T-helper 2 cell treated with Interferon-gamma antibody and Interleukin-4, amounts not matched to agents 5 μg/mL and 100 μg/mL, for 36 hours (primary cell): ENCODE measurements at places on chromosomes 2 and 18.

- no peak for DNase-seq
Observed at GRCh38 chr2:64092502-64092901, 51.7 kb downstream of the PELI1 start.

GRCh38 chr2:128206245-128206644, 112.4 kb downstream of the HS6ST1 start:
- DNase-seq: no peak

DNA sequence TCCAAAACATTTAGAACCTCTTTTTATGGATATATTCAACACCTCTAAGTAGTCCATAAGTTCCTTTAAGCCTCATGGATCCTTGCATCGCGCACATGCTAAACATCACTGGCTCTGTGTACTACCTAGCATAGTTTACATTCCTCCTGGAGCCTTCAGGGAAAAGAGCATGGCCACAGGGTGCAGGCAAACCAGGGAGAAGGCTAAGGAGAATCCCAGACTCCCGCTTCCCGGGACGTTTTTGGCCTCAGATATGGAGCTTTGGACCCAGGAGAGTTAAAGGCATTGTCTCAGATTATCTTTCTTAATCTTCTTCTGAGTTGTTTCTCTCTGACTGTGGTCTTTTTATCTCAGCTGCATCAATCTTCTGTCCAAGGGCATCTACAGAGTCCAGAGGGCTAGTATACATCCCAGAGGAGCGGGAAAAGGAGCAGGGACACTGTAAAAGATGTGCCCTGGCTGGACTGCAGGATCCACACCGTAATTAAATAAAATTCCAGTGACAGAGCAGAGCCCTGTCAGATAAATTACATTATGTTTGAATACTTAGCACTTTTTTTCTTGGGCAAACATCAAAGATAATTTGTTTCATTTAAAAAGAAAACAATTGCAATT, 36.9 kb downstream of the RIT2 start:
- DNase-seq: no peak

GRCh38 chr2:8656160-8656641, 25.7 kb upstream of the ID2 start:
- no peak for DNase-seq

DNA sequence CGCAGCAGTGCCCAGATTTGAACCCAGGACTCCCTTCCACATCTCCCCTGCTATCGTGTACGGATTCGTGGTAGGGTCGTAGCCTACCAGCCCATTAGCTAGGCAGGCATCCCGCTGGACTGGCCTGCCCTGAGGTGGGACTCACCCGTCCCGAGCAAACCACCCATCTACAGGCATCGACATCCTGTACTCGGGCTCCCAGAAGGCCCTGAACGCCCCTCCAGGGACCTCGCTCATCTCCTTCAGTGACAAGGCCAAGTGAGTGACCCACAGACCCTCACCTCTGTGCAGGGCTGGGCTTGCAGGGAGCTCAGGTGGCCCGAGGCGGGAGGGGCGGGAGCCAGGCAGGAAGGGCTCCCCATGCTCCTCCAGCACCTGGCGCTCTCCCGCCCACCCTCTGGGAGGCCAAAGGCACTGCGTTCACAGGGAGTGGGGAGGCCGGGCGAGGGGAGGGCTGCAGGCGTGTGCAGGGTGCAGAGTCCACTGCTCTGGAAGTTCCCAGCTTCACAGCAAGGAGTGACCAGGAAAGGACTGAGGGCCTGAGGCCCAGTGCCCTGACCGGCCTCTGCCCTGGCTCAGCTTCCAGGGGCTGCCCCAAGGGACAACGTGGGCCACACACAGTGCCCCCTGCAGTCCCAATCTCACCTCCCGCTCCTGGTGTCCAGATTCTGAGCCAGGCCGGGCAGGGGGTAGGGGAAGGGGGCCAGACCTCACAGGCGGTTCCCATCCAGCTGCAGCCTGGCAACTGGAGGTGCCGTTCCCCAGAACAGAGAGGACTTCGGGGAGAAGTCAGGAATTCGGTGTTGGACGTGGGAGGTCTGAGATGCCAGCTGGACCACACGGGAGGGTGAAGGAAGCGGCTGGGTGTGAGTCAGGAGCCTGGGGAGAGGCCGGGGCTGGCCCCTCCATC, 5.4 kb downstream of the AGXT start:
- DNase-seq: no peak

GRCh38 chr2:38489846-38490245, 112.8 kb upstream of the ATL2 start:
- no peak for DNase-seq

- no peak for DNase-seq
Observed at GRCh38 chr2:134347756-134348155, 93.9 kb downstream of the MGAT5 start.

DNA sequence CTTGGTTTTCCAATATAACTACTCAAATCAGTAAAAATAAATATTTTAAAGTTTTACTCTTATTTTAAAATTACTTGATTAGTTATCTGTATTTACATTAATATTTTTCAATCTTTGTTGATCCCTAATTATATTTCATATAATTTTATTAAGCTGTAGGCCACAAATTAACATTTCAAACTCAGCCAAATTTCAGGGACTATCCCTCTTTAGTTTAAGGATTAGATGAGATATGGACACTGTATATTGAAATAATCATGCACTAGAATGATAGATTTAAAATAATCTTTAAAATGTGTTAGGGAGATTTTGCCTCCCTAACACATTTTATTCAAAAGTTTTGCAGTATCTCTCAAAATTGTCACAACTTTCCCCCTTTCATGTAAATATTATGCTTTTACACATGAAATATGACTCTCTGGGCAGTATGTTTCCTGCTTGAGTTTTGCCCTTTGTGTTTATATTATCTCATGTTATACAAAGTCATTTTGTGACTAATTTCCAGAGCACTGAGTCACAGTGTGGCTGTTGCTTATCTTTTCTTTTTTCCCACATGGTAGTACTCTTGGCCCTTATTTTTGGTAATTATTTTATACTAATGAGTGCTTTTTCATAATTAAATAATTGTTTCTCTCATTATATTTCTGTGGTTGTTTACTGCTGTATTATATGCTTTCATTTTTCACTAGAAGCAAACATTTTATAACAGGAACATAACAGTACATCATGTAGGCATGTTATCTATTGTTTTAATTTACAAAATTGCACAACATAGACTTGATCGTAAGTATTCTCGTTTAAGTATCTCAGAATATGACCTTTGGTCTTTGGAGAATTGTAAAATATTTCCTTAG, 1.2 kb downstream of the TFPI start:
- no peak for DNase-seq

GRCh38 chr2:30655660-30656059, 151.6 kb downstream of the CAPN13 start:
- no peak for DNase-seq

DNA sequence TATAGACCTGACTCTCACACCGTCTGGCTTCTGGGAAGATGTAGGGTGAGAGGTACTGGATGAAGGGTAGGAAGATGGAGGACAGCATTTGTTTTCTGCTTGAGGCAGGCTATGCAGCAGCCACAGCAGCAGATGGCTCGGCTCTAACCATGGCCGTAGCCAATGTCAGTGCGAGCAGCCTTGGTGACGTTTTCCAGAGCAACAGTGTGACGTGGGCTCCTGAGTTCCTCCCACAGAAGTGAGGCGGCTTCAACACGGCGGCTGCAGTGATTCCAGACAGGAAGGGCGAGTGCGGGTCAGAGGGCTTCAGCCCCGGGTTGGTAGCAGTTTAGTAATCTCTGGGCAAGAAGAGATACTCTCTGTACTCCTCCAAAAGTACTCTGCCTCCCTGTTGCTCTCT, 133.0 kb upstream of the MYT1L start:
- no peak for DNase-seq

- no peak for DNase-seq
Observed at GRCh38 chr2:60719331-60719730, 36.7 kb upstream of the PAPOLG start.

GRCh38 chr2:201414099-201415023, 36.9 kb downstream of the TRAK2 start:
- DNase-seq: no peak

GRCh38 chr2:236298924-236299475, 34.8 kb upstream of the ASB18 start:
- DNase-seq: no peak

DNA sequence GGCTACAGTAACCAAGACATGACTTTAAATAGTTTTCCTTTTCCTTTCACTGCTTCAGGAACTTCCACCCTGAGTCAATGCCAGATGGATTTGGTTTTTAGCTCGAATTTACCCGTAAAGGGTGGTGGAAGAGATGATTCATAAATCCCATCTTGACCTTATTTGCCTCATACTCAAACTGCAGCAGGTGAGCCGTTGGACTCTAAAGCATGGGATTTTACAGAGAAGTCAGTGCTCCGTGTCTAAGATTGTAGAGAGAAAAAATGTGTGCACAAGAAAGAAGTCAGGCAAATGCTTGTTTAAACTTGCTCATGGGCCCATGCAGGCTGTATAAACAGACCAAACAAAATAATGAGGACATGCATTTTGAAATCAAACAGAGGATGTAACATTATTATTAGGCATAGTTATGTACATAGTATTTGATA, 369.7 kb upstream of the TRIB2 start:
- DNase-seq: no peak

DNA sequence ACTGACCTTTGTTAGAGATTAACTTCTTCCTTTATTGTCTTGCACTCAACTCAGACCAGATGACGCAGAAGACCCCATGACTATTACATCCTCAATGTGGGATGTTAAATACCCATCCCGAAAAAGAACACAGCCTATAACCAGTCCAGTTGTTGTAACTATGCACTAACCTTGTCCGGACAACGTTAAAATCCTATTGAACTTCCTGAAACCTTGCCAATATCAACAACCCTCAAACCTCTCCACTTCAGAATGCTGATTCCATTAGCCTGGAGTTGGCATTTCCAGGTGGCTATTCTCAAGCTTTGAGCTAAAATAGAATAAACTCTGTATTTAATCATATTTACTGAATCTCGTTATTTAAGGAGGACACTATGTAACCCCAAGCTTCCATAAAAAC, 13.6 kb downstream of the NMS start:
- no peak for DNase-seq

GRCh38 chr18:31876707-31877106, 66.2 kb downstream of the TRAPPC8 start:
- DNase-seq: no peak

GRCh38 chr2:139048017-139048416, 267.8 kb upstream of the NXPH2 start:
- DNase-seq: no peak

DNA sequence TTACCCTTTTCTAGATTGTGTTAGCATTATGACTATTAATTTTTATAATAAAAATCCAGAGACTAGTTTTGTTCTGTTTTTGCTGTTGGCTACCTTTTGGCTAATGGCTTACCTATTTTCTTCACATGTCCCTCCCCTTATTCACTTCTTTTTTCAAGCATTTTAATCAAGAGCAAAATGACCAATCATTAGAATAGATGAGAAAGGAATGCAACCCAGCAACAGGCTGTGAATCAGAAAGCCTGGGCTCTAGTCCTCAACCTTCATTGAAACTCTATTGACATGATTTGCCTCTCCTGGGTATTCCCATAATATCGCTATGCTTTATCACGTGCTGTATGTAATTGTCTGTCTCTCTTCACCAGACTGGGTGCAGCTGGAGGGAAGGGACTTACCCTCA, 370.1 kb downstream of the IRS1 start:
- no peak for DNase-seq

DNA sequence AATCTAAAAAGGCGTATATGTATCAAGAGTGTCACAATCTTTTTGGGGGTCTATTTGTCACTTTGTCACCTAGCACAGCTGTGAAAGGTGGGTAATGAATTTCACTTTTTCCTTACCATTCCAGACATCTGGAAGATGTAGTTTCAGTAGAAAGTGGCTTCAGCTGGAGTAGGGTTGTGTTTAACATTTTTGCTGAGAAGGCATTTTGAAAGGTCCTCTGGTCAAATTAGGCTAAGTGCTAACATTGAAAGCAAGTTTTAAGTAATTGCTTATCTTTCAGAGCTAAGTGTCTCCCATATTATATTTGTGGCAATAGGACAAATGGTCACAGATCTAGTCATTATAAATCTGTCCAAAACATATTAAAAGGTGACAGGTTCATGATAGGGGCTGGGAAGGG, 542.1 kb upstream of the SPHKAP start:
- DNase-seq: no peak

GRCh38 chr2:35504419-35504818, 851.2 kb upstream of the CRIM1 start:
- DNase-seq: no peak

- DNase-seq: peak; percentile 18
Observed at GRCh38 chr18:44759925-44760342, 79.2 kb downstream of the SETBP1 start.

DNA sequence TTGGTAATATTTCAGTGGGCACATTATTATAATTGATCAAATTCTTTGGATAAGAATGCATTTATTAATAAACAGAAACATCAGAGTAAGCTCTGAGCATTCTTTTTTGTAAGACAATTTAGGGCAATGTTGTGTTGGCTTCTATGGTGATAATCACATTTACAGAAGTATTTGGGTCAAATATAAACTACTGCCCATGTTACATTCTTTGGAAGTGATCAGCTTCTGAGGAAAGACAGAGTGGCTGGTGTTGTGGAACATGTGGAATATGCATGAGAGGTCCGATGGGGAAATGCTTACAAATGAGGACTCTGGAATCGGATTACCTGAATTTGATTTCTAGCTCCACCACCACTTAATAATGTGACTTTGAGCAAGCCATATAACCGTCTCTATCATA, 19.4 kb downstream of the SERPINB13 start:
- DNase-seq: no peak

DNA sequence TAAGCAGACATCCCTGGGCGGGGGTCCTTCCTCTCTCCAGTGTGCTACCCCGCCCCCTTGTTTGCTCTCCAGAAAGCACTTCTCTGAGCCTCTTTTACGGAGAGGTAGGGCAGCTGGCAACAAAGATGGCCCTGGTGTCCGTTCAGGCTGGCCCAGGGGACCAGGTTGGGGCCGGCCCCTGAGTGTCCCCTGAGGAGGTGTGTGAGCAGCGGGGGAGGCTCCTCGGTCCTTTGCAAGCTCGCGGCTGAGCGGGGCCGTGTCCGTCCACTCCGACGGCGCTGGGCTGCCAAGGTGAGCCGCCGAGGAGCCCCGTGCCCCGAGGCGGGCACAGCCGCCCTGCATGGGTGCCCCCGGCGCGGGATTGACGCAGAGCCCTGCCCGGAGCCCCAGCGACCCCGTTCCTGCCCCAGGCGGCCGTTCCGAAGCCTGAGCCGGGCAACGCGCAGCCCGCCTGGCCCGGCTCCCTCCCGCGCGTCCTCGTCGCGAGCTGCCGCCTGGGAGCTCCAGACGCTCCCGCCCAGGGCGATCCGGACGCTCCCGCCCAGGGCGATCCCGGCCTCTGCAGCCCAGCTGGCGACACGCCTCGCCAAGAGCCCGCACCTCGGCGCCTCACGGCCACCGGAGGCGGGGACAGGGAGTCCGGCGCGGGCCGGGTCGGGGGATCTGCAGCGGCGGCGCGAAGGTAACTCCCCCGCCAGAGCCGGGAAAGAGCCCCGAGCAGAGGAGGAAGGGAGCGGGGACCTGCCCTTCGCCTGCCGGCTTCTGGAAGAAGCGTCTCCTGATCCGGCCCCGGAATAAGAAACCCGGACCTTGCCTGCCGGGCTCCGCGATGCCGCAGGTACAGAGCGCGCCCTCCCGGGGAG, at the start of gene PROKR1:
TSS of gene PROKR1 (plus strand) at position 569 of the 863 bp plus-strand sequence. CDS start 2,243 bp downstream, outside the sequence.
- no peak for DNase-seq
